Activated CD8-positive, alpha-beta memory T cell treated with anti-CD3 and anti-CD28 coated beads for 1 hour (primary cell): ENCODE measurements at places on chromosomes 2 and 18.

DNA sequence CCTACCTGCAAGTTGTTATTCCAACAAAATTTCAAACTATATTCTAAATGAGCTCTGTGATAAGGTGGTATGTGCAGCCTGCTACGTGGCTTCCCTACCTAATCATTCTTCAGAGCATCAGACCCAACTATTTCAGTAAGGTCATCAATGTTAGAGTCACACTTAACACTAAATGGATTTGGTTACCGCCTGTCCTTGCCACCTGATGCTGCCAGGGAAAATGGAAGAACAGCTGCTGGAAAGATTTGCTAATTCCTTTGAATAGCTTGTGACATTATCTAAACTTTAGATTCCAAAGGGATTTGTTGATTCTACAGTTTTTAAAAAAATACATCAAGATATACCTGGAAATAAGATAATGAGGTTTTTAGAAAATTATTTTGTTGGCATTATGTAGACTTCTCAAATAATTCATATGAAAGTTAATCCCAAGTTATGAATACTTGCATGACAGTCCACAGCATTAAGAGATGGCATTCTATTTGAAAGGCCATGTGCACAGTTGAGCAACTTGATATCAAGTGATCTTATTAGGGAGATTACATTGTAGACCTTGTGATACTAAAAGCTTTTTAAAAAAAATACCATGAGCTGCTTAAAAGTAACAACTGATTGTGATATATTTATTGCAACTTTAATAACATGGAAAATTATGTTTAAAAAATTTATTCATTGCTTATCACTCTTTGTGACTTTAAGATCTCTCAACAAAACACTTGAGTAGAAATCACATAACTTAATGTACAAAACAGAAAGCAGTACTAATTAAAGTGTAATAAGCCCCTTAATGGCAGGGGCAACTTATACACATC, 98.3 kb upstream of the UGP2 start:
- no peak for DNase-seq

- no peak for DNase-seq
Measured at GRCh38 chr2:110751642-110752041, 19.3 kb downstream of the ACOXL start.

- DNase-seq, result no peak
Measured at GRCh38 chr2:81942136-81942680, 1637.7 kb upstream of the LRRTM1 start.

- no peak for DNase-seq
Measured at GRCh38 chr18:10095356-10095755, 181.5 kb downstream of the VAPA start.

DNA sequence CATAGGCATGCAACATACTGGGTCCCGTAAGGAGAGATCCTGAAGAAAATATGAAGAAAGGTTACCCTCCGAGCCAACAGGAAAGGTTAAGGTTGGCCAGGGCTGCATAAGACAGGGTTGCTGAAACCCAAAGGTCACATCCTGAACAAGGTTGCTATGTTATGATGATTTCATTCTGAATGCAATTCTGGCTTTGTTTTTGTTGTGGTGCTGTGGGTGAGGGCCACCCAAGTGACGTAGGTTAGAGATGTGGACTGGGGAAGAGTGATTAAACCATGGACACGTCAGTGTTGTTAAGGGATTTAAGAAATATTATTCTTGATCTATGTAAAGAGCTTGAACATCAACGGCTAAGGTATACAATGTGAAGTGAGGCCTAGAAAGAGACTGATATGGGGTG, 60.0 kb downstream of the ZEB2 start:
- no peak for DNase-seq
